ENCODE measurements at places on chromosomes 7 and 10. TPM values are rescaled to one million over a fixed set of nuclear protein-coding genes. Genes with fewer than 3 reads are reported as not detected.

GRCh38 chr10:118590334-118590733 lies 5.1 kb downstream of the PRLHR start:
- DNase-seq: no peak

DNA sequence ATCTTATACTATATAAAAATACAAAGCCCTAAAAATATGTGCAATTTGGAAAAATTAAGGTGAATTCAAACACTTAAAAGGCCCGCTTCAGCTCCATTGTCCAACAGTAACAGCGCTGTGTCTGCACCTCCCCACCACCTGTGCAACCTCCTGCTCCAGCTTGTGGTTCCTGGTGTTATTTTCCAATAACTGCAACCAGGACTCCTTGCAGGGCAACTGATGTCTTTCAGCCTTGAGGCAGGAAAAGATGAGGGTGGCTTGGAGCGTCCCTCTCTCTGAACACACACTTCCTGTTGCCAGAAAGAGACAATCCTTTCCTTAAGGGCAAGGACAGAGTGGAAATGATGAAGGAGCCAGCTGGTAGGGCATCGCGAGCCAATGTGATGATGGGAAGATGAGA lies 336.0 kb downstream of the GLRX3 start:
- DNase-seq: no peak

PALD1 gene
- 1.5 TPM for total RNA-seq

CDHR1 gene
- not detected for total RNA-seq

DNA sequence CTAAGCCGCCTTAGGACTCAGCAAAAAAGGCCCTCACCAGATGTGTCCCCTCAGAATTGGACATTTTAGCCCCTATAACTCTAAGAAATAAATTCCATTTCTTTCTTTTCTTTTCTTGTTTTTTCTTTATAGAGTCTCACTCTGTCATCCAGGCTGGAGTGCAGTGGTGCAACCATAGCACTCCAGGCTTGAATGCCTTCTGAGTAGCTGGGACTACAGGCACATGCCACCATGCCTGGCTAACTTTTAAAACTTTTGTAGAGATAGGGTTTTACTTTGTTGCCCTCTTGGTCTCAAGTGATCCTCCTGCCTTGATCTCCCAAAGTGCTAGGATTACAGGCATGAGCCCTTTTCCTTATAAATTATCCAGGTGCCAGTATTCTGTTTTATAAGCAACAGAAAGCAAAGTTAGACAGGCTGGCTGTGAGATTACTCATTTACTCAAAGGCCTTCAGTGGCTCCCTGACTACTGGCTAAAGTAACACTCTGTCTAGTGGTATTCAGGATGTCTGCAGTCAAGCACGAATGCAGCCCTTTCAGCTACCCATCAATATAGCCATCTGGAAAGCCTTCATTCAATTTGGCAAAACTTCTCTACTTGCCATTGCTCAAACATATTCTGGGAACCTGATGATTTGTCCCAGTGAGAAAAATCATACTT lies 128.6 kb downstream of the ICA1 start:
- DNase-seq: no peak

DNA sequence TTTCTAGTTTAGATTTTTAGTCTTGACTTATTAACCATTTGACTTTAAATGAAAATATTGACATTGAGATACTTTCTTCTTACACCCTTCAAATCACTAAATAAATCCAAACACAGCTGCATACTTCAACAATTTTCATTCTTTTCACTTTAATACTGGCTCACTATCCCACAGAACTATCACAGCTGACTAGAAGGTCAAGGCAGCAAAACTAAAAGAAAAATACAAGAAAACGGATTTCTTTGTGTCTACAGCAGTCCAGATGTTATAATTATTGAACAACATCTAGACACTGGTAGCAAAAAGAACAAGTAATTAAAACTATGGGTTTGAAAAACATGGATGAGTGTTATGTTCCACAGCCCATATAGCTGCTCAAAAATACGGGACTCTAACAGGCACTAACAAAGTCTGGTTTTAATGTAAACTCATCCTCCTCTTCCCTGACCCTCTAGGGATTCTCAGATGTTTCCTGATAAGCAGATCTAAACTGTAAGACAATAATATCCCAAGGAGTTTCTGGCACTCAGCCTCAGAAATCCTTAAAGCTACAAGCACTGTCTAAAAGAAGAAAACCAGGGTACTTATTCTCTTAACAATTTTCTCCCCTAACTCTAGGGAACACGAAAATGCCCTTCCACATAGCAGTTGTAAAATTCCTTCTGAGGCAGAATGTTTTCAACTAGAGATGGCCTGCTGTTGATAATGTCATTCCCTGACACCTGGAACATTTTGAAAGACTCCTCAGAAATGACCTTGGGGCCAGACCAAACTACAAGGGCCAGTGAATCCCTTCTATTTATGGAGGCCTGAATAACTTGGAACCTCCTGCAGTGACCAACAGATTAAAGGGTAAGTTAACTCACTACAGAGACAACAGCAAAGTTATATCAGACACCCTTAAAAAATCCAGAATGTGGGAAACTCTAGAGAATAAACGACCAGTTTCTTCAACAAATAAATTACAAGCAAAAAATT lies 12.8 kb downstream of the DNMBP start:
- DNase-seq: no peak

- DNase-seq: no peak
Measured at GRCh38 chr10:112911206-112911605, 38.8 kb upstream of the TCF7L2 start.

GRCh38 chr7:140696680-140697446 lies at the start of gene NDUFB2:
TSS of gene NDUFB2 (plus strand) at chr7:140696708. CDS start at chr7:140696745, 37 bp downstream.
- peak; percentile 78 for DNase-seq

DNA sequence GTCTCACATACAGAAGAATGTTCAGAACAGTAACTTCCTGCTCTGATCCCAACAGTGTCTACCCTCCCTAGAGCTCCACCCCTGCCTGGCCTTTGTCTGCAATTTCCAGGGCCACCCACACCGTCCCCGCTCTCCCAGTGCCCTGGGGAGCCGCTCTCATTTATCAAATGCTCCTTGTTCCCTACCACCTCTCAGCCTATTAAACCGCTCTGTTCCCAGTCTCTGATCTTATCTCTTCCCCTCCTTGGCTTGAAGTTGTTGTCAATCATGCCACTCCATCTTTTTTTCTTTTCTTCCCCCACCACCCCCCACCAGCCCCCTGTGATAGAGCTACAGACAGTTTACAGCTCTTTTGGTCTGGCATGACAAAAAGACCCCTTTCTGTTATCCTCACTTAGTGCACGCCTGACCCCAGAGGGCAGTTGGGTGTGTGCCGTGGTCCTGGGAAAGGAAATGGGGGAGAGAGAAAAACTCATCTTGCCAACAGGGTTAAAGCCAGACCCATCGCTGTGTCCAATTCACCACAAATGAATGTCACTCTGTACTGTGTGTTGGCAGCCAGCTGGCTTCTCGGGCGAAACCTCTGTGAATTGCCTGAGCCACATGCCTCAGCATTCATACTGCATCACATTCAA lies 28.8 kb upstream of the HECTD2 start:
- DNase-seq: no peak

GRCh38 chr7:19772306-19772705 lies 1.1 kb downstream of the TMEM196 start:
- no peak for DNase-seq

- no peak for DNase-seq
Measured at GRCh38 chr7:143511593-143512047, 33.9 kb downstream of the TAS2R41 start.

All from activated CD4-positive, alpha-beta T cell treated with anti-CD3 and anti-CD28 coated beads, Interleukin-2, amount 10 ng/mL, durations not matched to agents 7 days and 5 days (primary cell).